ENCODE measurements at places on chromosomes 2 and 18.

GRCh38 chr2:65766768-65767267 lies 334.4 kb upstream of the SPRED2 start:
- DNase-seq: no peak

- DNase-seq: no peak
Measured at GRCh38 chr18:58287353-58288274, 243.6 kb downstream of the NEDD4L start.

DNA sequence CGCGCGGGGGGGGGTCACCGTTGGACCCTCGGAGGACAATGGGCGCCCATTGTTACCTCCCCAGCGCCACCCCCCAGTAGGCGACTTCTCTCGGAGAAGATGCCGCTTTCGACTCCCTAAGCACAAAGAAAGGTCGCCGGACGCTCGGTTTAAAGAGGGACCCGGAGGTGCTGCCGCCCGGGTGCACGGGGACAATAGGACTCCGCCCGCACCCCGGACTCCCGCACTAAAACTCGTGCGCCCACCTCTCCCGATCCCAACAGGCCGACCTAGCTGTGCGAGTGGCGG lies 318 bp upstream of the CDC42EP3 start:
- no peak for DNase-seq

DNA sequence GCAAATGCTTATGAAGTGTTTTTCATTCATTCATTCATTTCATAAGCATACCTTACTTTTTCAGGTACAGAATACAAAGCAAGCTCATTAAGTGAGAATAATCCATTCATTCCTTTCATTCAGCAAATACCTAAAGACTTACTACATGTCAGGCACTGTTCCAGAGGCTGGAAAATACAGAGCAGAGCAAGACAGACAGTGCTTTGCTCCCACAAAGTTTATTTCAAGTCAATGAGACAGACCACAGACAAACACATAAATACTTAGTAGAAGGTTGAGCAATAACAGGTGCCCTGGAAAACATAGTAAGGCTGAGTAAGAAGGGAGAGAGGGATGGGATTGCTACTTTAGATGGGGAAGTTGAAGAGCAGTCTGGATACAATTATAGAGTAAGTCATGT lies 309.8 kb downstream of the C1D start:
- no peak for DNase-seq

DNA sequence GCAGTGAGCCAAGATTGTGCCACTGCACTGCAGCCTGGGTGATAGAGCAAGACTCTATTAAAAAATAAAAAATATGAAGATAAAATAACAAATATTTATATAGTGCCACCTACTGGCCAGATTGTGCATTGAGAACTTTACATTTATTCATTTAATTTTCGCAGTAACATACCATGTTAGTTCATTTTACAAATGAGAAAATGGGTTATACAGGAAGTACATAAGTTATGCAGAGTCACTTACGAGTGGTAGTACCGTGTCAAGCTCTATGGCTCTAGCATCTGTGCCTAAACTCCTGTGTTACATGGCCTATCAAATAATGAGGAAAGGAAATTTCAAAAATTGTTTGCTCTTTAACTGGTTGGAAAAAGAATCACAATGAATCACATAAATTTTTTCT lies 27.9 kb downstream of the RIF1 start:
- DNase-seq: no peak

Data from Right ventricle myocardium superior (tissue), 1 donor.